Osteoblast (primary cell): ENCODE measurements at places on chromosomes 3 and 15. TPM values are rescaled to one million over a fixed set of nuclear protein-coding genes. Genes with fewer than 3 reads are reported as not detected.

DNA sequence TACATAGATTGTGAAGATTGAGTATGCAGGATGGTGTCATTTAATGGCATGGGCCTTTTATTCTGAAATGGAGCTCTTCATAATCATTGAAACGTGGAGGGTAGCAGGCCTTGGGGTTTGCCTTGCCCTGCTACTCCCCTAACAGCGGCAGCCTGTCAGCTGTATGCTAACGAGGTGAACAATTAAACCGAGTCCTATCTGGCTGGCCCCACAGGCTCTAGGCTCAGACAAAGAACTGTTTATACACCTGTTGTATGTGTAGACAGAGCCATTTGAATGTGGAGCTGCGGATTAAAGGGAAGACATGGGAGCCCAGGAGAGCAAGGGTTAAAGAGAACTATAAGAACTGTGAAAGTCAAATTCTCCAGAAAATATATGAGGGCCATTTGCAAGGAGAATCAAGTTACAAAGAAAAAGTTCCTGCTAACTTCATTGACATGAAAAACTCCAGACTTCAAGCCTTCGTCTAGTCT lies 116.7 kb upstream of the CGNL1 start:
- no peak for DNase-seq

DNA sequence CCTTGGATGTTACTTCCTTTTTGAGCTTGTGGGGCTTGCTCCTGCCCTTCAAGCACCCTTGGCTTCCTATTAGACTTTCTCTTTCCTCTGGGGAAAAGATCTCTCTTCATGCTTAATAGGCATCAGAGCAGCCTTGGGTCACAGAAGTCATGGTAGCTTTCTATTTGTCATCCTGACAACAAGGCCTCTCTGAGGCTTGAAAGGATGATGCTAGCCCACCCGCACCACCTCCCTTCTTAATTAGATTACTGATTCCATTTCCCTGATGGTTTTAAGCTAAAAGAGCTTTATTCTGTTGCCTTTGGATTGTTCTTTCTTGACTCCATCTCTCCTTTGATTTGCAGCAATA lies 435.5 kb upstream of the TPM1 start:
- no peak for DNase-seq

DNA sequence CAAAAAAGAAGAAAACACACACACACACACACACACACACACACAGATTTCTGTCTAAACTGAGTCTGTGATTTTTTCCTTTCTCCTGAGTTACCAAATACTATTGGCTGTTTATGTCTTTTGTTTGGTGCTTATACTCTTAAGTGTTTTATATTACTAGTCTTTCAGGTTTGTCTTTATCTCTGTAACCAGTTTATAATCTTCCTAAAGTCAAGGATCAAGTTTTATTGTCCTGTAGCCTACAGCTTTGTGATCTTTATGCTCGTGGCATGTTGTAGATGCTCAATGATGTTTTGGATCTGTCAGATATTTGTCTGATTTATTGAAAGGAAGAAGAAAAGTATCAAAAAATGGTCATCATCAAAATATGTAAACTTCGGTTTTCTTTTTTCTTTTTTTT lies 4.6 kb downstream of the MAP2K5 start:
- DNase-seq, result no peak

DNA sequence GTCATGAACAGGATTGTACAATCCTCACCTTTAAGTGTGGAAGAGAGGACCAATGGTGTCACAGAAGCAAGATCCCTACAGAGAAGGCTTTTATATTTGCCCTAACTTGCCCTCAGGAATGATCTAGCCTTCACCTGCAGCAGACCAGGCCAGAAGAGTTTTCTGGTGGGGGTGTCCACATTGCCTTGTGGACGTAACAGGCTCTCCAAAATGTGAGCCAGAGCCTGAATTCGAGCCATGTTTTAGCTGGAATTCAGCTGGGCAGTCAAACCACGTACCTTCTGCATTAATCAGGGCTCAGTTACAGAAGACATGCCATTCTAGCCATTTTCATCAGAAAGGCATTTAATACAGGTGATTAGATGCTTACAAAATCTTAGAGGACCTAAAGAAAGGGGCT lies 23.6 kb upstream of the RAB7A start:
- no peak for DNase-seq

DNA sequence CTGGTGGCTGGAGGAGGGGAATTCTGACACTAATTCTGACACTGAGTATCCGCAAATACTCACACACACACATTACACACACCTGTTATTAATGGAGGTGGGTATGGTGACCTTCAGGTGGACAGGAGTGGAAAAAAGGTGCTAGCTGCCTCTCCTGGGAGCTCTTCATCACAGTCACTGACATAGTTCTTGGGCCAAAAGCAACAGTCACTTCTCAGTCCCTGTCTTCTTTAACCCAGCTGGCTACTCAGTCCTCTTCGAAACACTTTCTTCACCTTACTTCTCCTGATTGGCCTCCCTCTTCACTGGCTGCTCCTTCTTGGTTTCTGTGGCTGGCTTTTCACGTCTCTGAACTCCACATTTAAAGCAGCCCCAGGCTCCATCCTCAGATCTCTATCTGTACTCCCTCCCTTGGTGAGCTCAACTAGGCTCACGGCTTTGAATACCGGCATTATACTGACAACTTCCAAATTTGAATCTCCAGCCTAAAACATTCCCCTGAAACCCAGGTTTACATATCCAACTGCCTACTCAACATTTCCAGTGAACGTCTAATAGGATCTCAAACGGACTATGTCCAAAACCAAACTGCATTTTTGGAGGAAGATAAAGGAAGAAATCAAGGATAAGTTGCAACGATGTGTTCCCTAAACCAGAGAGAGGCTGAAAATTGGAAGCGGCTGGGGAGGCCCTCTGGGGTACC lies 53.2 kb upstream of the HEG1 start:
- no peak for DNase-seq

DNA sequence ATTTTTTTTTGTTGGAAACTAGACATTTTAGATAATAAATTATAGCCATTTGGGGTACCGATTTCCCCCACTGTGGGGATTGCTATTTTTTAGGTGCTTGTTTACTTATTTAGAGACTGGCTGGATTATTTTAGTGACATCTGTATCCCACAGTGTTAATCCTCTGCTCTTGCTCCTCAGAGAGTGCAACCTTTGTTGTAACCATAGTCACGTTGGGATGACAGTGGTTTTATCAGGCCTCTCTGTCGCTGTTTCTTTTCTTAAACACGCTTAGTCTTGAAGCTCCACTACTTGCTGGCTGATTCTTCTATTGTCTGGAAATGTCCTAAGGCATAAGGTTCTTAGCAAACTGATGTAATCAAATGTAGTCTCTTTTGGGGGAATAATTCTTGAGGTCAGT lies 451.6 kb upstream of the SEMA6D start:
- no peak for DNase-seq

DNA sequence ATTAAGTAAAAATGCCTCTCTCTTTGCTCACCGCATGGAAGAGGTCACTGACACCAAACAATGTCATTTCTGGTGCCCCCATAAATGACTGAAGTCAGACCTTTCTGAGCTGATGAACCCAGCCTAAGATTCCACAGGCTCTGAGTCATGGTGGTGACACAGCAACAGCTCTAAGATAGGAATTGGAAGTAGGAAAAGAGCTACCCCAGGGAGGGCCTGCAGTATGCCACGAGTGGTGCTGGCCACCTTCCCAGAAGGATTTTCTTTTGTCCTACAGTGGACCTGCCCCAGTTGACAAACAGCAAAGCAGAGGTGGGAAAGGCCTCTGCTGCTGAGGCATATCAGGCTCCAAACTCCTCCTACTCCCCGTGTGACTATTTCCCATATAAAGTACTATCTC lies 208.1 kb downstream of the MINAR1 start:
- peak; percentile 58 for DNase-seq

GRCh38 chr3:48664929-48665328 lies 2.2 kb upstream of the CELSR3 start:
- peak; percentile 27 for DNase-seq

DNA sequence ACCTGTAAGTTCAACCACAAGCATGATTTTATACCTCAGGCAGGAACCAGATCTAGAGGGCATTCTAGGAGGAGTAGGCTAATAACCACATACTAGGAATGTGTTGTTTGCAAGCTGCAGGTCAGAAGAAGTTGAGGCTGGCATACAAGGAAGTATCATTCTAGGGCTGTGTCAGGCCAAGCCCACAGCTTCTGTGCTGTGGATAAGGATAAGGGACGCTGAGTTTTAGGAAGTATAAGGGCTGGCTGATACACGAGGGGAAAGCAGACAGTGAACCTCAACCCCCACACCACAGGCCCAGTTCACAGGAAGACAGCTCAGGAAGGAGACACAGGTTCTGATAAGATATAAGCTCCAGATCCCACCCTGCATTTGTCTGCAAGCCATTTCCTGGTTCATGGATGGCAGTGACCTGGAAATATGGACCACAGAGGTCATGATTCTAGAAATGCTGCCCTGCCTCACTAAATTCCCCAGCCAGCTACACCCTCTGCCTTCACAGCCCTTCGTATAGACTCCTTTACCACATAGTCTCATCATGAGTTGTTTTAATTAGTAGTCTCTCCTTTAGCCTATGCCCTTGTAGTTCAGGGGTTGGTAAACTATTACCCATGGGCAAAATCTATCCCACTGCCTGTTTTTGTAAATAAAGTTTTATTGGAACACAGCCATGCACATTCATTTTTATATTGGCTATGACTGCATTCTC lies 260.7 kb downstream of the OPA1 start:
- no peak for DNase-seq

DNA sequence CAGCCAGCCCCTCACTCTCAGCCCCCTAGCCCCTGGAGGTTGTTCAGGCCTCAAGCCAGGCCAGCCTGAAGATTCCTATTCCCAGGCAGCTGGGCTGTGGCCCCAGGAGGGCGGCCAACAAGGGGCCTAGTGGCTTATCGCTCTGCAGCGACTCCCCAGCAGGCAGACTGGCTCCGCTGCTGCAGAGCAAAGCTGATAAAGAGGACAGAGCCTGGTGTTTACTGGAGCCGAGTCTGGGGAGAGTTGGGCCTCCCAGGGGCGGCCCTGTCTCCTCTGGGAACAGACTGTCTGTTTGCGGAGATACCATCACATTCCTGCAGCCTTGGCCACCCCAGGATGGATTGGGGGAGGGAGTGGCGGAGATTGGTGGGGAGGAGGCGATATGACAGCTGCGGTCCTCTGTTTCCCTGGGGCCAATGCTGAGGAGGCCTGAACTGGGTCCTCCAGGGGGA lies 22.4 kb upstream of the SMAD6 start:
- no peak for DNase-seq

DNA sequence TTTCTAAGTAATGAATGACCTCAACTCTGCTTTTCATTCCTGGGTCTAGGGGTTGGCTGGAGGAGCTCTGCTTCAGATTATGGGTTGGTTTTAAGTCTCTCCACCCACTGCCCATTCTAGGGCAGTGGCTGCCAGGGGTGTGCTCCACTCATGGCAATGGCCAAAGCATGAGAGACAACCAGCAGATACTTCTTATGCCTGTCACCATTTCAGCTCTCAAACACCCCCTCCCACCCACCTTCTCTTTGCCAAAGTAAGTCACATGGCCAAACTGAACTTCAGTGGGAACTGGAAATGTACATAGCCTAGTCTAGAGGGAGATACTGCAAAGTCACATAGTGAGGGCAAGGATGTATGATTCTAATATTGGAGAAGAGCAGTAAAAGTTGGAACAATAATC lies 285.3 kb downstream of the RPLP1 start:
- no peak for DNase-seq

- DNase-seq, result no peak
These were observed 69.1 kb downstream of the MB21D2 start for GRCh38 chr3:192848371-192849233.

DNA sequence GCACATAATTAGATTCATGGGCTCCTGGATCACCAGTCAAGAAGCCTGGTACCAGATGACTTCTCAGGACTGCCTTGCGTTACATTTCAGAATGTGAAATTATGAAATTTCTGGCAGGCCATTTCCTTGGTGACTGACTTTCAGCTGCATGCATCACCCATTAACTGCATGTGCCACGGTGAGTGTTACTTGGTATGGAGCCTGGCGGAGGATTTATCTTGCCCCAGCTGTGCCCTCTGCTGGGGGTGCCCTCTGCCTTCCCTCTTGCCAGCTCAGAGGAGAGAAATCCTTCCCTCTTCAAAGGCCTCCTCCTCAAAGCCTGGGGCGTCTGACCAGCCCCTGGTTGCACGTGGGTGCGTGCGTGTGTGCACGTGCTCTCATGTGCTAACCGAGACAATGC lies 57.7 kb upstream of the CTSH start:
- DNase-seq, result peak; percentile 73

DNA sequence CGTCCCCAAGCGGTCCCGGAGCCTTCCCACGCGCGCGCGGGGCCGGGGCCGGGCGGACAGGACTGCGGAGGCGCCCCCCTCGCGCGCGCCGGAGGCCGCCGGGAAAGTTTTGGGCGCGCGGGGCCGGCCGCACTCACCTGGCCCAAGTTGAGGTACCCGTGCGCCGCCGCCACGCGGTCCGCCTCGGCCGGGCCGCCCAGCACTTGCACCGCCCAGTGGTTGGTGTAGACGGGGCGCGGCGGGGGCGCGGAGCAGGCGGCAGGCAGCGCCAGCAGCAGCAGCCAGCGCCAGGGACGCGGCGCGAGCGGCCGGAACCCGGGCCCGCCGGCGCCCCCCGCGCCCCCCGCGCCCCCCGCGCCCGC lies 289 bp downstream of the PCSK6 start:
- DNase-seq, result peak; percentile 94

DNA sequence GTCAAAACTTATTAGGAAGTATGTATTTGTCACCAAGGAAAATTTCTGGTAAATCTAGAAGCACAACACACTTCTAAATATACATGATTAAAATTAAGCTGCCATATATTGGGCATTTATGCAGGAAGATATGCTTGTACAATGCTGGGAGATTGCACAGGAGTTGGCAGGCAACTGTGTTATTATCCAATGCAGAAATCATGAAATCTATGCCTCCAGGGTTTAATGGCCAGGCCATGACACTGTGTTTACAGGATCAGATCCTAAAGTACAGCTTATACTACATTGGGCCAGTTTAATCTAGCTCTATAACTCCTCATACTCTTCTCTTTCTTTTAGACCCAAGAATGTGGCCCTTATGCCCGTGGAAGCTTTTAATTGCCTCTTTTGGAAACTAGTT lies 391.4 kb upstream of the DPH6 start:
- no peak for DNase-seq

GRCh38 chr3:52408466-52408865 lies 36.4 kb downstream of the SEMA3G start:
- DNase-seq, result peak; percentile 53

- DNase-seq, result no peak
These were observed 25.8 kb upstream of the PRTG start for GRCh38 chr15:55768670-55769185.

GRCh38 chr3:72887705-72888545 lies at the start of gene GXYLT2:
Gene GXYLT2 (plus strand): TSS chr3:72888046. CDS start chr3:72888234, 188 bp downstream.
- peak; percentile 90 for DNase-seq

LNP1 gene
- total RNA-seq, result 2.9 and 3.2 TPM in 2 replicates

TMEM207 gene
- not detected in 2 replicates for total RNA-seq

SGO1 gene
- total RNA-seq, result 0.36 and 0.88 TPM in 2 replicates

CASR gene
- total RNA-seq, result not detected in 2 replicates
